ENCODE measurements at places on chromosomes 16 and 17. TPM values are rescaled to one million over a fixed set of nuclear protein-coding genes. Genes with fewer than 3 reads are reported as not detected.

- no peaks in the 10 kb centered on the region for H3K36me3 ChIP-seq
- peaks cover 5% of the 10 kb centered on the region for H3K4me1 ChIP-seq
- H3K27me3 ChIP-seq, result peaks cover 34% of the 10 kb centered on the region
- no peak overlapping the region for H3K4me3 ChIP-seq
Measured at GRCh38 chr16:86075839-86076440, 177.0 kb downstream of the IRF8 start.

DNA sequence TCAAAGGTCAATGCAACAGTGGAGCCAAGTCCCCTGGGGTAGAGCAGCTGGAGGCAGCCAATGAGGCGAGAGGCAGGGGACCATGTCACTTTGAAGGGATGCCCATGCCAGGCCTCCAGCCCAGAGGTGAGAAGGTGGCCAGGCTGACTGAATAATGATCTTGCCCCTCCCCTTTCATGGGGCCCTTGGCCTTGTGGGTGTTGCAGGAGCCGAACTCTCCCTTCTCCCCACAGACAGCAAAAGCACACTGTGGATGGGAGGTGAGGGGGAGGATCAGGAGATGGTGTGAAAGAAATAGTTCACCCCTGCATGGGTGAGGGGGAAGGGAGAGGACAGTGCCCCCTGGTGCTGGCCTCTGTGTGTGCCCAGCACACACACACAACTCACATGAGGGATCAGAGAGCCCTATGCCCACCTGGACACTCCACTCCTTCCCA is 15.8 kb upstream of the TBX21 start:
- no peak for DNase-seq
- H3K4me3 ChIP-seq, result no peak overlapping the region
- H3K36me3 ChIP-seq, result no peaks in the 10 kb centered on the region
- H3K27me3 ChIP-seq, result peaks cover 35% of the 10 kb centered on the region
- peaks cover 19% of the 10 kb centered on the region for H3K4me1 ChIP-seq
- H3K27ac ChIP-seq, result no peak overlapping the region

IGF2BP1 gene
- total RNA-seq, result 1.4 TPM

DNA sequence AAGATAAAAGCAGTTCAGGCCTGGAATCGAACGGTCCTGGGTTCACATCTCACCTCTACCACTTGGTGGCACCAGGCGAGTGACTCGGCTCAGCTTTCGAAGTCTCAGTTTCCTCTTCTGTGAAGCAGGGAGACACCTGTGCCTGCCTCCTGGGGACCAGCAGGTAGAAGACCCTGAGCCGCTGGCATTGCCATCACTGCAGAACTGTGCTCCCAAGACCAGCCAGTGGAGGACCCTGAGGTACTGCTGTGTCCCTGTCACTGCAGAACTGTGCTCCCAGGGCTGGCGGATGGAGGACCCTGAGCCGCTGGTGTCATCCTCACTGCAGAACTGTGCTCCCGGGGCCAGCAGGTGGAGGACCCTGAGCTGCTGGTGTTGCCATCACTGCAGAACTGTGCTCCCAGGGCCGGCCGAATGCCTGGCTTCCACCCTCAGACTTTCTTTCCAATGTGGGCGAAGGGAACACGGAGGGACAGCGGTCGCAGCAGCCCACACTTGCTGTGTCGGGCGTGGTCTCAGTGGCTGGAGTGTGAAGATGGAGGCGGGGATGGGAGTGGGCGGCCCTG is 8.7 kb upstream of the SLC7A5 start:
- H3K4me3 ChIP-seq, result no peak overlapping the region
- H3K27ac ChIP-seq, result no peak overlapping the region
- H3K4me1 ChIP-seq, result no peaks in the 10 kb centered on the region
- no peaks in the 10 kb centered on the region for H3K27me3 ChIP-seq

KCNH4 gene
- total RNA-seq, result 0.30 TPM

PTGES3L gene
- total RNA-seq, result 1.8 TPM

RARA gene
- 22.7 TPM for total RNA-seq

Data from spinal cord (tissue), 10 donors.